Activated CD8-positive, alpha-beta memory T cell treated with anti-CD3 and anti-CD28 coated beads, Interleukin-2, amount 50 U/mL, for 48 hours (primary cell): ENCODE measurements at places on chromosomes 11 and 22.

- DNase-seq, result no peak
Observed at GRCh38 chr22:21612858-21613257, 17.0 kb downstream of the YDJC start.

DNA sequence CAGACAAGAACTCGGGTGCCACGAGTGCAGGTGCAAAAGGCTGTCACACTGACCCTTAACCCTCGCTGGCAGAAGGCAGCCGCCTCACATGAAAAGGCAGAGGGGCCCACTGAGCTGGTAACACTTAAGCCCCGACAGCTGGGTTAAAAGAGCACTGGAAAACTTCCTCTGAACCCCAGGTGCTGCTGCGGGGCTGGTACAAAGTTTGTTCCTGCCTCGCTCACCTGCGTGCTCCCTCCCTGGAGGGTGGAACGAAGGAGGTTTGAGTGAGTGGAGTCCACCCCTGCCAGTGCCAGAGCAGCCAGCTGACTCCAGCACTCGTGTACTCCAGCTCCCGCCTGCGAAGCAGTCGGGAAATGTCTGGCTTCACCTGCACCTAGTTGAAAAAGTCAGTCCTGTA is 12.6 kb downstream of the SULT4A1 start:
- no peak for DNase-seq

DNA sequence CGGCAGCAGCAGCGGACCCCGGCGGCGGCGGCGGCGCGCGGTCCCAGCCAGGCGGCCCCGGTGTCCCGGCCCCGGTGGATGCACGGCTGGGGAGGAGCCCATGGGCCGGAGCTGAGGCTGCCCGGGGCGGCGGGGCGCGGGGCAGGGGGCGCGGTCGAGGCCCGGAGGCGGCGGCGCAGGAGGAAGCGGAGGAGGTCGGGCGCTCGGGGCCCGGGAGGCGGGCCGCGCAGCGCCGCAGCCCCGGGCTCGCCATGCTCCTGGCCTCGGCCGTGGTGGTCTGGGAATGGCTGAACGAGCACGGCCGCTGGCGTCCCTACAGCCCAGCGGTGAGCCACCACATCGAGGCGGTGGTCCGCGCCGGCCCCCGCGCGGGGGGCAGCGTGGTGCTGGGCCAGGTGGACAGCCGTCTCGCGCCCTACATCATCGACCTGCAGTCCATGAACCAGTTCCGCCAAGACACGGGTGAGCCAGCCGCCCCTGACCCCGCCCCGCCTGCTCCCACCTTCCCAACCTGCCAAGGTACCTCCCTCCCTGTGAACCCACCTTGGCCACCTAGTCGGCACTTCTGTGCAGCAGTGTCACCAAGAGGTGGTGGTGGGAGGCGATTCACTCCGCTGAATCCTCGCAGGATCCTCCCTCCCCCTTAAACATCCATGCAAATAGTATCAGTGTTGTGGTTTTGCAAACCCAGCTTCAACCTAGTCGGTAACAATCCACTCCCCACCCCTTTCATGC is 580 bp downstream of the DTX4 start:
- DNase-seq, result peak; percentile 58

- DNase-seq, result no peak
Observed at GRCh38 chr11:63505857-63506528, at the start of gene LGALS12. Gene LGALS12 (plus strand): TSS chr11:63506084. CDS start chr11:63506459, 375 bp downstream.

DNA sequence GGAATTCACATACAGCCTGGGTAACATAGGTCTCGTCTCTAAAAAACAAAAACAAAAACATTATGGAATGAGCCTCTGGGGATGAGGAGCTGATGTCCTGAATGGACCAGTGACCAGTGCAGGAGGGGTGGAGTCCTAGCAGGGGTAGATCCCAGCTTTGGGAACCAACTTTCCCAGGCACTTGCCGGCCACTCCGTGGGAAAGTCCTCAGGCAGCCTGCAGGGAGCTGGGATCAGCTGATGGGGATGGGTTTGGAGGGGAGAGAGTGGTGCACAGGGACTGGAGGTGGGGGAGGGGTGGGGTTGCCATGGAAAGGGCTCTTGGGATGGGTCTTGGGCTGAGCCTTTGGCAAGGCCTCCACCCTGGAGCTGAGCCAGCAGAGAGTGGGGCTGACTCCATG is 19.1 kb downstream of the MGAT3 start:
- no peak for DNase-seq

- no peak for DNase-seq
Observed at GRCh38 chr22:32414191-32414590, 2.1 kb upstream of the RTCB start.

GRCh38 chr11:69656536-69657455 is 15.8 kb downstream of the CCND1 start:
- DNase-seq, result no peak

GRCh38 chr11:97607291-97608000 is 1217.6 kb downstream of the JRKL start:
- no peak for DNase-seq

DNA sequence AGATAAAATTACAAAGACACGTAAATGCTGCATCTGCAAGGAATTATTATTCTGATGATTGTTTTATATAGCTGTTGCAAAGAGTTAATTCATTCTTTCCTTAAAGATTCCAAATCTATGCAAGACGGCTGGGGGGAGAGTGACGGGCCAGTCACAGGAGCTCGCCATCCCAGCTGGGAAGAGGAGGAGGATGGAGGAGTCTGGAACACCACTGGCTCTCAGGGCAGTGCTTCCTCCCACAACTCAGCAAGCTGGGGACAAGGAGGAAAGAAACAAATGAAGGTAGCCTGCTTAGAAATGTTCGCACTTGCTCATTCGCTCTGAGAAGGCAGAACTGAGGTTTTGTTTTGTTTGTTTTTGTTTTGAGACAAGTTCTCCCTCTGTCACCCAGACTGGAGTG is 73.0 kb upstream of the ADSL start:
- DNase-seq, result no peak

DNA sequence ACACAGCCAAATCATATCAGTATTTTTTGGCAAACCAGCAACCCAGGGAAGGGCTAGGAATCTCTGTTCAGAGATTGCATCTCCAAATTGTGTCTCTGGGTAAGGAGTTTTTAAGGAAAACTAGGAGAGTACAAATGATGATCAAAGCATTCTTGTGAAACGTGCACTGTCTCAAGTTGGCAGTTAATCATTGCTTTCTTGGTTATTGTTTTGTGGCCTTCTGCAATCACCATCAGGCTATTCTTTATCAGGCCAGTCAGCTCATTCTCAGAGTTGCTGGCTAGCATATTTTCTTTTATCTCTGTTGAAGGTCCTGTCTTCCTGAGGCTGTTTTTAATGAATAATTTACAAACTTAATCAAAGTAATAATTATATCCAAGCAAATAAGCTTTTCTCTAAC is 129.1 kb upstream of the CCDC179 start:
- no peak for DNase-seq

- DNase-seq, result no peak
Observed at GRCh38 chr22:20044495-20045151, 23.7 kb downstream of the TANGO2 start.

DNA sequence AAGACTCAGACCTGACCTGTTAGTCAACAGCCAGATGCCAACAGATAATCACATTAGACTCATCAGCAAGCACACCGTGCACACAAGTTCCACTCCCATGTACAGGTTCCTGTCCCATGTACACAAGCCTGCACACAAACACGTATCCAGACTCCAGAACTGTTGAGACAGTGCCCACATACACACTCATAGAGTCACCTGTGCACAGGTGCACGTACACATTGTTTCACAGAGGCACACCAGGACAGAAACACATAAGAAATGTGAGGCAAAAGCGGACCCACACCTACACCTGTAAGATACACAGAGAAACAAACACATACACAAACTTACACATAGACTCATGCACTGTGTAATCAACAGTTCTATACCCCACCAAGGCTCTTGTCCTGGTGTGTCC is 2.7 kb upstream of the ZNF74 start:
- no peak for DNase-seq

DNA sequence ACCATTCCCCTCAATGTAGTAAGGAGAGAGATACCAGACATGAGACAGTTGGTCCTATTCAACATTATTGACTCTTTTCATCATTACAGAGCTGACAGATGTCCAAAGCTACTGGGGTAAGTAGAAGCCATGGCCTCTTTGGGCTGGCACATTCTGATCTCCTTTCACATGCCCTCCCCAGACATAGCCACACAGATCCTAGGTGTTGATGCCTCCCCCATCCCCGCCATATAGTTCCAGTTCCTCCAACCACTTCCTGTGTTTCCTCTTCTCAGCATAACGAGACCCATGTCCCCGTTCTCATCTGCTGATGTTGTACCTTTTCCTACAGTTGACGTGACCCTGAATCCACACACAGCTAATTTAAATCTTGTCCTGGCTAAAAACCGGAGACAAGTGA is 14.0 kb downstream of the TRIM6 start:
- DNase-seq, result no peak

DNA sequence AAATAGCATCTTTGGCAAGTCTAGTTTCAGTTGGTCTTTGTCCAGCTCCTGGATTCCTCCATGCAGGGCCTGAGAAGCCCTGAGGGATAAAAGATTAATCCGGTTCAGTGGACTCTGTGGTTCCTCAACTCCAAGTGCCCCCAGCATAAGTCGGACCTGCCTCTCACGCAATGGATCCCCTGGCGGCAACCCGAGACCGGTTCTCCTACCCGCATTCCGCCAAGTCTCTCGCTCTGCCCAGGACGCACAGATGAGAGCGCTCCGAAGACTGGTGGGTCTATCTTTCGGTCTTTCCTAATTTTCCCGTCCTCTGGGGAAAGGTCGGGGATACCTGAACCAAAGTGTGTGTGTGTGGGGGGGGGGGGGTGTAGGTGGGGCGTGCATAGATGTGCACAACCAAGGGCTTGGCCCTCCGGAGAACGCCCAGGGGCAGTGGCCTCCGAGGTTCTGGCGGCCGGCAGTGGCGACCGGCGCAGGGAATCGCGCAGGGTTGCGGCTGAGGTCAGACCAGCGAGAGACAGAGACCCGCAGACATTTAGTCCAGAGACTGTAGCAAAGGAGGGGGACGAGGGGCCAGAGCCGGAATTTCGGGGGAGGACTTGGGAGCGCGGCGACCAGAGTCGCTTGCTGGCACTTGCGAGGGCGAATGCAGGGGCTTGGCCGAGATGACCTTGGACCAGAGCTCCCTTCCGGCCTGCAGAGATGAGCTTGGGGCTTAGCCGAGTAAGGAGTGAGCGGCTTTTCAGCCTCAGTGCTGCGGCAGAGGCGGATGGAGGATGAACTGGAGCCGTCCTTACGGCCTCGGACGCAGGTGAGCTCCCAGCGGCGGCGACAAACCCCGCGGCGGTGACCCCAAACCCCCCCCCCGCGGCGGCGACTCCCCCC is 712 bp upstream of the SLC2A11 start:
- DNase-seq, result peak; percentile 76

DNA sequence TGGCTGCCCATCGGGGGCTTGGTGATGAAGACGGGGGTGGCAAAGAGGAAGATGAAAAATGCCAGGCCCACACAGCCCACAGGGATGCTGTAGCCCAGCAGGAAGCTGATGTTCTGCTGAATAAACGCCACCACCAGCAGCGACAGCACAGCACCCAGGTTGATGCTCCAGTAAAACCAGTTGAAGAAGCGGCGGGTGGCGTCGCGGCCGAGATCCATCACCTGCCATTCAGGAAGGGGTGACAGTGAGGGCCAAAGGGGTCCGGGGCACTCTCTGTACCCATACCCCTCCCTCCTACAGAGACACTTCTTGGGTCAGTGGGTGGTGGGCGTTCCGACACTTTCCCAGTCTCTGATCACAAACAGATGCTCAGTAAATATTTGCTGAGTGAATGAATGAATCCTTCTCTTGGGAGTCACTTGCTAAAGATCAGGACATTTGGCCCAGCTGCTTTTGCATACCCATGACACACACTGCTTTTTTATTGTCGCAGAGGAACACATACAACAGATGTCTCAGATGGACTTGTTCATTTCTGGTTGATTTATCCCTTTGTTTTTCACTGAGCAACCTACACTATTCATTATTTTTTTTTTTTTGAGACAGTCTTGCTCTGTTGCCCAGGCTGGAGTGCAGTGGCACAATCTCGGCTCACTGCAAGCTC is 5.2 kb downstream of the SLC15A3 start:
- no peak for DNase-seq

DNA sequence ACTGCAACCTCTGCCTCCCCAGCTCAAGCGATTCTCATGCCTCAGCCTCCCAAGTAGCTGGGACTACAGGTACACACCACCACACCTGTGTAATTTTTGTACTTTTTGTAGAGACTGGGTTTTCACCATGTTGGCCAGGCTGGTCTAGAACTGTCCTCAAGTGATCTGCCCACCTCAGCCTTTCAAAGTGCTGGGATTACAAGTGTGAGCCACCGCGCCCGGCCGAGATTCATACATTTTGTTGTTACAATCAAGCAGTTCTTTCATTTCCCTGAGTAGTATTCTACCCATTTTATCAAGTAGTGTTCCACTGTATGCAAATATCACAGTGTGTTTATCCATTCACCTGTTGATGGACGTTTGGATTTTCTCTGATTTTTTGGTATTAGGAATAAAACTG is 26.6 kb upstream of the SLC35C1 start:
- DNase-seq, result no peak
